ENCODE measurements at places on chromosomes 1 and 21. TPM values are rescaled to one million over a fixed set of nuclear protein-coding genes. Genes with fewer than 3 reads are reported as not detected.

The CA6 gene
- total RNA-seq: not detected

- H3K4me1 ChIP-seq: peaks cover 22% of the 10 kb centered on the region
- H3K27me3 ChIP-seq: no peaks in the 10 kb centered on the region
- H3K4me3 ChIP-seq: no peak overlapping the region
- H3K27ac ChIP-seq: no peak overlapping the region
- DNase-seq: no peak
Observed at GRCh38 chr1:63742526-63742925, 31.3 kb upstream of the ROR1 start.

- no peak overlapping the region for H3K4me3 ChIP-seq
- H3K27me3 ChIP-seq: no peaks in the 10 kb centered on the region
- peaks cover 41% of the 10 kb centered on the region for H3K4me1 ChIP-seq
- DNase-seq: peak; percentile 94
- H3K36me3 ChIP-seq: no peaks in the 10 kb centered on the region
Observed at GRCh38 chr1:41957568-41957967, 38.8 kb upstream of the HIVEP3 start.

GRCh38 chr1:97004054-97004453 lies 282.5 kb downstream of the PTBP2 start:
- H3K4me1 ChIP-seq: peaks cover 41% of the 10 kb centered on the region
- H3K27me3 ChIP-seq: no peaks in the 10 kb centered on the region

The C1orf87 gene
- total RNA-seq: not detected

The DTL gene
- 2.9 TPM for total RNA-seq

The SHISAL2A gene
- not detected for total RNA-seq

The AKR7A3 gene
- 1.2 TPM for total RNA-seq

- no peaks in the 10 kb centered on the region for H3K27me3 ChIP-seq
- H3K27ac ChIP-seq: no peak overlapping the region
Observed at GRCh38 chr1:83691953-83692500, 306.9 kb downstream of the TTLL7 start.

The GJA8 gene
- not detected for total RNA-seq

- no peaks in the 10 kb centered on the region for H3K36me3 ChIP-seq
- peaks cover 20% of the 10 kb centered on the region for H3K4me1 ChIP-seq
- no peaks in the 10 kb centered on the region for H3K27me3 ChIP-seq
- no peak overlapping the region for H3K4me3 ChIP-seq
Observed at GRCh38 chr1:178358456-178358855, 138.3 kb downstream of the CLEC20A start.

The SH3BGR gene
- 1.4 TPM for total RNA-seq

GRCh38 chr1:200628223-200628881 lies 7.8 kb upstream of the KIF14 start:
- no peaks in the 10 kb centered on the region for H3K4me1 ChIP-seq
- no peaks in the 10 kb centered on the region for H3K27me3 ChIP-seq
- no peaks in the 10 kb centered on the region for H3K36me3 ChIP-seq

- no peak for DNase-seq
- H3K36me3 ChIP-seq: no peaks in the 10 kb centered on the region
- H3K27me3 ChIP-seq: no peaks in the 10 kb centered on the region
- no peak overlapping the region for H3K27ac ChIP-seq
- H3K4me3 ChIP-seq: no peak overlapping the region
- H3K4me1 ChIP-seq: peaks cover 32% of the 10 kb centered on the region
Observed at GRCh38 chr21:43643193-43643592, 16.1 kb downstream of the HSF2BP start.

DNA sequence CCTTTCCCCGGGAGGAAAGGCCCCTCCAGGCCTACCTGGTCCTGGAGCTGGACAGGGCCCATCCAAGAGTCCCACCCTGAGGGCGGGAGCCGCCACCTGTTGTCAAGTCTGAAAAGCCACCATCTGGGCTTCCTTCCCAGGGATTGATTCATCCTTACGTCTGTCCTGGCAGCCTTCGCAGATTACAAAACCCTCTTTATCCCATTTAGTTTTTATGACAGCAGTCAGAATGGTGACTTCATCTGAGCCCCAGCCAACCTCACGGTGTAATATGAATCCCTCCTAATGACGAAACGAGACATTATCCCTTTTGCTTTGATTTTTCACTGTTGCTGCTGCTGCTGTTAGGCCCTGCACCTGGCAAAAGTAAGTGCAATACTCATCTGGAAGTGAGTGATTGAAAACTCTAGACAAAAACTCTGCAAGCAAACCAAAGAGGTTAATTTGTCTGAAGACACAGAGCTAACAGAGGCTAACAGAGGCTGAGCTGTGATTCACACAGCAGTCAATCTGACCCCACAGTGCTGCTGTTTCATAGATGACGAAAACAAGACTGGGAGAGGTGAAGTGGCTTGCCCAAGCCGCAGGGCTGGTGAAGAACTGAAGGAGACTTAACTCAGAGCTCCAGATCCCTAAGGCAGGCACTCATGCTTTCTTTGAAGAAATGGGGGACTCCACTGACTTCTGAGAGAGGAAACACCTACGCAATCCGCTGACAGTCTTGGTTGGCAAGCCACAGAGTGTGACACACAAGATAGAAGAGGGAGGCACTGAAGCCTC lies 30.0 kb upstream of the S100A7 start:
- no peaks in the 10 kb centered on the region for H3K36me3 ChIP-seq
- H3K4me1 ChIP-seq: peaks cover 22% of the 10 kb centered on the region
- DNase-seq: peak; percentile 94
